Stimulated activated CD4-positive, alpha-beta T cell treated with anti-CD3 and anti-CD28 coated beads, Interleukin-1b, Interleukin-23, amount 100 ng/mL, for 1 hour (primary cell): ENCODE measurements at places on chromosomes 13 and 19.

DNA sequence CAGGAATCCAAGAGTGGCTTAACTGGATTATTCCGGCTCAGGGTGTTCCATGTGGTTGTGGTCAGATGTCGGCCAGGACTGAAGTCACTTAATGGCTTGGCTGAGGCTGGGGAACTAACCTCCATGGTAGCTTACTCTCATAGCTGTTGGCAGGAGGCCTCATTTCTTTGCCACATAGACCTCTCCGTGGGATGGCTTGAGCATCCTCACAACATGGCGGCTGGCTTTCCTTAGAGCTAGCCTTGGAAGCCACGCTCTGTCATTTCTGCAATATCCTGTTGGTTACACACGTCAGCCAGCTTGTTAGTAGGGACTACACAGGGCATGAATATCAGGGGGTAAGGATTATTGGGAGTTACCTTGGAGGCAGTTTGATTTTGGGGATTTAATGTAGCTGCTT lies 5.1 kb downstream of the CRX start:
- DNase-seq, result no peak

- DNase-seq, result no peak
These were observed 44.5 kb downstream of the VWA8 start for GRCh38 chr13:41916173-41916954.

GRCh38 chr19:17180997-17181702 lies 34.0 kb upstream of the USE1 start:
- no peak for DNase-seq

- DNase-seq, result no peak
These were observed 109.8 kb downstream of the KDM4B start for GRCh38 chr19:5078666-5079065.

DNA sequence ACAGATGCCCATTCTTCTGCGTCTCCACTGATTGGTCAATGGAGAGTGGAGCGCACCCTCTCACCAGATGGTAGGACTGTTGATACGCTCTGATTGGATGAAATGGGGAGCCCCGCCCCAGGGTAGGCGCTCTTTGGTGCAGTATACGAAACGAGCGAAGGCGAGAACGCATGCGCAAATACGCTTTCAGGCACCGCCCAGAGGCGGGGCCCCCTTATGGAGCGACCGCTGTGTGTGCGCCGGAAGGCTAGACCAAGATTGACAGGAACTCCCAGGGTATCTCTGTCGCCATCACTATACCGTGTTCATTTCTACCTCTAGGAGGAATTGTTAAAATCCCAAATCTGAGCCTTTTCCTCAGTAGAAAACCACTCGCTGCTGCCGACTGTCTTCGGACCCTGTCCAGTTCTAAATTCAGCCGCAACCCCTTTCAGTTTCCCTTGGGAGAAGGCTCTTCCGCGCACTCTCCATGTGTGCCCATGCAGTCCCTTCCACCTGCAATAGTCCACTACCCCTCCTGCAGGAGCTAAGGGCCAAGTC lies 720 bp upstream of the HNRNPL start:
- peak; percentile 93 for DNase-seq
